Osteoblast (primary cell): ENCODE measurements at places on chromosomes 1 and 21. TPM values are rescaled to one million over a fixed set of nuclear protein-coding genes. Genes with fewer than 3 reads are reported as not detected.

DNA sequence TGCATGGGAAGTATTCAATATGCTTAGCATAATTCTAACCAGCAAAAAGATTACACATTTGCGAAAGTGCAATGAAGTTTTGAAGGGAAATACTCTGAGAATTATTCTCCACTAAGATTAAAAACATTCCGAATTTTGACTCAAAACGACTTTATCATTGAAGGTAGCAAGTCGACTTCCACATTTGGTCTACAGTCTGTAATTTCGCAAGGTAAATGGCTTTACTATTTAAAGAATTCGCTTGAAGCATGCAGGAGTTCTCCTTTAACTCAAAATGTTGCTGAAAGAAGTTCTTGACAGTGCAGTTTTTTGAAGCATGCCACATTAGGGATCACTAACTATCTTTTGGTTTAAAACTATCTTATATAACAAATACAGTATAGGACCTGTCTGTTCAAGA lies 161.0 kb upstream of the HP1BP3 start:
- H3K4me3 ChIP-seq = no peak overlapping the region
- H3K4me1 ChIP-seq = no peaks in the 10 kb centered on the region
- H3K27ac ChIP-seq = no peak overlapping the region
- no peaks in the 10 kb centered on the region for H3K27me3 ChIP-seq
- H3K36me3 ChIP-seq = peaks cover 4% of the 10 kb centered on the region

DNA sequence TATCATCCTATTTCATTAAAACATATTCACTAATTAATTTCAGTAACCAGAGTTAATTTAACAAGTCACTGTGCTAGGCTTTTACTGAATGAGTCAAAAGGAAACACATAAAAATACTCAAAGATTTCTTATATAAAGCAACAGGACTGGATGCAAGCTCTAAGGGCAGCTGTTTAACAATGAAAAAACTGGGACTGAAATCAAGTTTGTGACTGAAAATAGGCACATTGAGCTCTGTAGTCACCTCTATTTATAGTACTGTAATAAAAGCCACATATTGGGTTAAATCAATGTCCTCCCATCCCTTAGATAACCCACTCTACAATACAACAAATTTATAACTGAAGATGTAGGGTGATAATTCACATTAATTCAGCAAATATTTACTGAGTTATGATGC lies 52.4 kb downstream of the SMYD3 start:
- peak; percentile 58 for DNase-seq
- no peak overlapping the region for H3K4me3 ChIP-seq
- no peaks in the 10 kb centered on the region for H3K27me3 ChIP-seq
- no peak overlapping the region for H3K27ac ChIP-seq

- no peaks in the 10 kb centered on the region for H3K27me3 ChIP-seq
- DNase-seq = no peak
- no peak overlapping the region for H3K27ac ChIP-seq
- H3K4me3 ChIP-seq = no peak overlapping the region
- H3K4me1 ChIP-seq = no peaks in the 10 kb centered on the region
- no peaks in the 10 kb centered on the region for H3K36me3 ChIP-seq
These were observed 204.4 kb downstream of the RWDD3 start for GRCh38 chr1:95438218-95438948.

DNA sequence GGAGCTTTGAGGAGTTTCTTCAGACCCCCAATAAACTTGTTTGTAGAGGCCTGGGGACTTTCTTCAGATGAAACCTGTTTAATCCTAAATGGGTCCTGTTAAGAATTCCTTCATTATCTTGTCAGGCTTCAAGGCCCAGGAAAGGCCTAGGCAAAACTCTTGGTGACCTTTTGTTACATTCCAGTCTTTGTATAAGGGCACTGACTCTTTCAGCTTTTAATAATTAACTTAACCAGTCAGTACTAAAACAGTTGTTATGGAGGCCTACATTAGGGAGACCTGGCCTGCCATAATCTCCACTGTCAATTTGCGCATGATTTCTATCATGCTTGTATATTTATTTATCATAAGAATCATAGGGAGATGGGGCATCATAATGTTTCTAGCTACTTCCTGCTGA lies 110.2 kb downstream of the FCRL5 start:
- H3K27ac ChIP-seq = no peak overlapping the region
- H3K4me1 ChIP-seq = peaks cover 24% of the 10 kb centered on the region
- no peak overlapping the region for H3K4me3 ChIP-seq
- DNase-seq = no peak

Gene NTRK1
- 0.36 and 0.88 TPM in 2 replicates for total RNA-seq

DNA sequence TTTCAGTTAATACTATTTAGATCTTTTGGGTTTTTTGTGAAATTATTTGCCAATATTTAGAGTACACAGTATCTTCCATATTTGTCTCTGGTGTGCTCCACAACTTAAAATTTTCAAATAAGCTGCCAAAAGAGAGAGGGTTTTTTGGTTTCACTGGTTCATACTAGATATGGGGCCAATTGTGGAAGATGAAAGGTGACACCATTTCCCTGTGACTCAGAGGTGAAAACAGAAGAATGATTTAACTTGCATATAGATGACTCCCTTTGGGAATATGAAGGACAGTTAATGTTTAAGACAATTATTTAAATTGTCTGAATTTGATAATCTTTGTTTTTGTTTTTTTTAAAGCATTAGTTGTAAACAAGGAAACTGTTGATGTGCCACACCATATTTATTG lies 37.5 kb downstream of the IVNS1ABP start:
- no peak for DNase-seq
- peaks cover 9% of the 10 kb centered on the region for H3K4me1 ChIP-seq
- no peak overlapping the region for H3K27ac ChIP-seq

DNA sequence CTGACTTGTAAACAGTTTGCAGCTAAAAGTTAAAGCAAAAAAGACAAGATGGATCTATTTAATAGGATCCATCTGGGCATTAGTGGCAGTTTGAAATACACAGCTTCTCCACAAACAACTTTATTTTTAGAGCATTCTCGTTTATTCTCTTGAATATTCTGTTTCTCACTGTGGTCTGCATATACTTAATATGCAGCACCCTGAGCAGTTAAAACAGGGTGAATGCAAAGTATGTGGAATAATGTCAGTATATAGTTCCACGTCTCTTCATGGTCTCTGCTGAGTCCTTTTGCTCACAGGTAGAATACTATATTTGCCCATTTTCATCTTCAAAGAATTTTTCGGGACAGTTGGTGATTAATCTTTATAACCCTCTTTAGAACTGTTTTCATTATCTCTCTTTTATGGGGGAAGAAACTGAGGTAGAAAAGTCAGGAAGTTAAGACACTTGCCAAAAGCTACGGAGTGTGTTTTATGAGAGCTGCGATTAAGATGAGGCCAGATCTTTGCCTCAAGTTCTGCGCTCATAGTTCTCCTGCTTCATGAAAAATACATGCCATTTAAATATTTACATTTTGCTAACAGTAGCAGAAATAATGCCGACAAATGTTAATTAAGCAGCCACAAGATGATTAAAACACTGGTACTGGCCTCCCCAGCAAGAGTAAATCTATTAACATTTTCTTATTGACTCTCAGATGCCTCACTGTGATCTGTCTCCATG lies 115.6 kb downstream of the PTBP2 start:
- H3K4me3 ChIP-seq = no peak overlapping the region
- H3K27me3 ChIP-seq = no peaks in the 10 kb centered on the region
- H3K27ac ChIP-seq = no peak overlapping the region
- no peaks in the 10 kb centered on the region for H3K4me1 ChIP-seq

Gene EPHB2
- 8.7 and 14.7 TPM in 2 replicates for total RNA-seq
